CD4-positive, alpha-beta T cell treated with Interleukin-12 subunit alpha and Interleukin-12 subunit beta, for 1 hour (primary cell): ENCODE measurements at places on chromosomes 2 and 18.

DNA sequence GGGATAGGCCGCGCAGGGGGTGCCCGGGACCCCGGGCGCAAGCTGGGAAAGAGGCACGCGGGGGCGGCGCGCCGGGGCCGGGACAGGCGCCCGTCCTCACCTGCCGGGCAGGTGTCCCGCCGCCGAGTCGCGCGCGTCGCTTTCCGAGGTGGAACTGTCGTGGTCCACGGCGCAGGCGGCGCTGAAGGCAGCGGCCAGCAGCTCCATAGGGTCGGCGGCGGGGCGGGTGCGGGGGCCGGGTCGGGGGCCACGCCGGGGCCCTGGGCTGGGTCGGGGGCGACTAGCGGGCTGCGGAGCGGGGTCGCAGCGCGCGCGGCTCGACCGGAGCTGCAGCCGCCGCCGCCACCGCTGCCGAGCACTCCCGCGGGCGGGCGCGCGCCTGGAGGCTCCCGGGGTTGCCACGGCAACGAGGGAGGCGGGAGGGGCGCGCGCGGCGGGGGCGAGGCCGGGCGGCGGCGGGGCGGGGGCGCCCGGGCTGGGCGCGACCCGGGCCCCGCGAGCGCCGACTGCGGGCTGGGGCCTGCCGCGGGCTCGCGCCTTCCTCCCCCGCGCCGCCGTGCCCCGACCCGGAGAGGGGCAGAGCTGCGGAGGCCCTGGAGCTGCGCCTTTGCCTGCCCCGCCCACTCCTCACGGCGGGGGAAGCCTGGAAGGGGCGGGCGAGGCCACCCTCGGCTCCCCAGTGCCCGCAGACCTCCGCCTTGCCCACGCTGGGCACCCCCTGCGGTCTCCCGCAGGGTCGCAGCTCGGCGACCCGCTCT, 57.9 kb downstream of the SNORC start:
- no peak for DNase-seq

DNA sequence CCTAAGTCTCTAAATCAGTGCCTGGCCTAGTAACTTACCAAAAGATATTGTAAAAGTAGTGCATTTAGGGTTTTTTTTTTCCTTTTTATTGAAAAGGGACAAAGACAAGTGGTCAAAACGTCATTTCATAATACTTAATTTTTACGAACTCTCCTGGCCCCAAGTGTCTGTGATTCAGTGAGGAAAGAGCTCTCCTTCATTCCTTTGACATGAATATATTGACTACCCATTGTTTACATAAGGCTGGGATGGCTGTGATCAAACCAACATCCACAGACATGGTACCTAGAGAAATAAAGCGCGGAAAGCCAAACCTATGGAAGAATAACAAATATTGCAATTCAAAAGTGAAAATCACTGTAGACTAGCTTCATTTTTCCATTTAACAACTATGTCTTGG, 198.4 kb downstream of the BABAM2 start:
- no peak for DNase-seq

DNA sequence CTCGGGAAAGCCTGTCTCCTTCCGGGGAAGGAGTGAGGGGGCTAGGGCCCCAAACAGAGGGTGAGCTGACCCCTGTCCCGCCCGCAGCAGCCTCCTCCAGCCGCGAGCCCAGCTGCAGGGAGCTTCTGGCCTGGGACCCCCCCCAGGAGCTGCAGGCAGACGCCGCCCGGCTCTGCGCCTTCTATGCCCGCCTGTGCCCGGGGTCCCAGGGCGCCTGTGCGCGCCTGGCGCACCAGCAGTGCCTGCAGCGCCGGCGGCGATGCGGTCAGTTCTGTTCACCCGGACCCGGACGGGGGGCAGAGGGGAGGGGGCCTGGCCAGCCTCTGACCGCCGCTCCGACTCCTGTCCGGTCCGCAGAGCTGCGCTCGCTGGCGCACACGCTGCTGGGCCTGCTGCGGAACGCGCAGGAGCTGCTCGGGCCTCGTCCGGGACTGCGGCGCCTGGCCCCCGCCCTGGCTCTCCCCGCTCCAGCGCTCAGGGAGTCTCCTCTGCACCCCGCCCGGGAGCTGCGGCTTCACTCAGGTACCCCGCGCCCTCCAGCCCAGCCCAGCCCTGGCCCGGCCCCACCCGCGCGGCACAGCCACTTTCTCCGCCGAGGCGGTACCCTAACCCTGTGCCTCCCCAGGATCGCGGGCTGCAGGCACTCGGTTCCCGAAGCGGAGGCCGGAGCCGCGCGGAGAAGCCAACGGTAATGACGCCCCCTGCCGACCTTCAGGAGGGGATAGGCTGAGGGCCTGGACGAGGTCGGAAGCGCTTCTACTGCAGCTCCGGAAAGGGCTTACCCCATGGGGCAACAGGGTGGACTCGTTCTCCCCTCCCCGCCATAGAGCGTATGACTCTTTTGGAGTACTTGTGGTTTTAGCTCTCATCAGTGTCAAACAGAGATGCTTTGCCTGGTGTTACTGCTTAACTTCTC, 2.0 kb upstream of the CHRND start:
- DNase-seq, result no peak

GRCh38 chr2:75964646-75965045, 253.9 kb upstream of the GCFC2 start:
- DNase-seq, result no peak

- no peak for DNase-seq
Measured at GRCh38 chr2:114688241-114688640, 245.8 kb downstream of the DPP10 start.

- no peak for DNase-seq
Measured at GRCh38 chr2:63035660-63036059, 15.0 kb upstream of the OTX1 start.

DNA sequence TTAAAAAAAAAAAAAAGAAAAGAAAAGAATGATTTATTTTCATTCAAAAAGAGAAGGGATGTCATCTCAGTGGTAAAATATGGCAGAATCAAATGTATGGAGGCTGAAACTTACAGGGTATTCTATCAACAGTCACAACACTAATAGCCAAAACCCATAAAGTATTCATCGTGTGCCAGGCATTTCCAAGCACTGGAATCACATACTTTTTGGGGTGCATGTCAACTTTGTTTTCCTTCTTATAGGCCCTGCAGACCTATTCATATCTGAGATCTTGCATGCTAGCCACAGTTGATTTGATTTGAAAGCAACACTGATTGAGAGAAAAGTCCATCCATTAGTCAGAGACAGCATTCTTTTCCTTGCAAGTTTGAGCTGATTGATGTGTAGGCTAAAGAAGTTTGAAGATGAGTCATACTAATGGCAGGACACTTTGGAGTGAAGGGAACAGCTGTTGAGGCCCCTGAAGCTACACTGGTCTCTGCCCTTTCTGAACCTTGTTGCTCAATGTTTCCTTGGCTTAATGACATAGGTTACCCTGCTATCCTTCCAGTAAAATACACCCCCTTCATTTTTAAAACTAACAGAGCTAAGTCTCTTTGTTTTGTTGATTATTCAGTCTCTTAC, 22.0 kb downstream of the KATNAL2 start:
- DNase-seq, result no peak

- no peak for DNase-seq
Measured at GRCh38 chr18:79336556-79337142, 59.1 kb upstream of the NFATC1 start.

DNA sequence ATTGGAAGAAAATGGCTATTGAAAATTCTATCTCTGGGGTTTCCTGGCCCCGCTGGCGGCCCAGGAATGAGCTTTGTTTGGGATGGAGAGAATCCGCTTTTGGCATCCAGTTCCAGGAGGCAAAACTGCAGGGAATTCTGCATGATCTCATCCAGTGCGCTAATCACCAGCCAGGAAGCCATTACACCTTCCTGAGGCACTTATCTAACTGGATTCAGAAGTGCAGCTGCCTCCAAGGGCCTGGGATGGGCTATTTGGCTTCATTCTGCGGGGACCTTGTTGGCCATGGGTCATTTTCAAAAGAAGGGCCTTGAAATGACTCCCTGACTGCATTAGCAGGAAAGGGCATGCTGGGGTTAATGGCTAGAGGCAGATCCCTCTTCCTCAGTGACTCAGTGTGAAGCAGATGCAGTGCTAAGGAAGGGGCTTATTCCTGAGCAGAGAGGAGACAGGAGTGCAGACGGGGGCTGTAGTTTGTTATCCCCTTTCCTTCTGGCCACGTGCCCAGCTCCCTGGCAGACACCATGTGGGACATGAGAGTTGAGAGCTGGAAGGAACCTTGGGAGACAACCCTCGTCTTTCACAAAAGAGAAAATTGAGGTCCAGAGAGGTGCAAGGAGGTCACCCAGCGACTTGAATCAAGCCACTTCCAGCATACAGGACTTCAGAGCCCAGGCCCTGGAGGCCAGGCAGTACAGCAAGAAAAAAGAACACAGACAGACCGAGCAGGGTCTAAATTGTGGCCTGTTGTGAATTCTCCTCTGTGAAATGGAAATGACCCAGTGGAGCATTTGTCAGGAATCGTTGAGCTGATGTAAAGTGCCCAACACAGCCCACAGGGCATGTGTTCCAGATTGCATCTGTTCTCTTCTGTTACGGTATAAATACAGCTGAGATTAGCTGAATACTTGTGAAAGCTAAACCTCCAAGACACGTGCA, 161.8 kb downstream of the PRKCE start:
- no peak for DNase-seq

DNA sequence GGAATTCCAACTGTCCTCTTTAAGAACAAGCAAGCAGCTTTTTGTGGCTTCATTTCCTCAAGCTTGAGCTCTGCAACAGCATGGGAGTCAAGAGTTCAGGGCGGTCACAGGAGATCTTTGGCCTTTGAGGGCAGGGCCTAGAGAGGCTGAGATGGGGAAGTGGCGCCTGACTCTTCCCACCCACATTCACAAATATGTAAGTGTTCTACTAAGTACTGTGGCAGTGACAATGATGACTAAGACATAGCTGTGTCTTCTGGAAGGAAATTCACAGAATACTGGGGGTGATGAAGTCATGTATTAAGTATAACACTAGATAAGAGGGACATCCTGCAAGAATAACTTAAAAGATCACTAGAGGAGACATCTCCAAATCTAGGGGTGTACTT, 15.0 kb downstream of the RND3 start:
- DNase-seq, result no peak

GRCh38 chr2:16179701-16180416, 239.5 kb downstream of the MYCN start:
- no peak for DNase-seq

DNA sequence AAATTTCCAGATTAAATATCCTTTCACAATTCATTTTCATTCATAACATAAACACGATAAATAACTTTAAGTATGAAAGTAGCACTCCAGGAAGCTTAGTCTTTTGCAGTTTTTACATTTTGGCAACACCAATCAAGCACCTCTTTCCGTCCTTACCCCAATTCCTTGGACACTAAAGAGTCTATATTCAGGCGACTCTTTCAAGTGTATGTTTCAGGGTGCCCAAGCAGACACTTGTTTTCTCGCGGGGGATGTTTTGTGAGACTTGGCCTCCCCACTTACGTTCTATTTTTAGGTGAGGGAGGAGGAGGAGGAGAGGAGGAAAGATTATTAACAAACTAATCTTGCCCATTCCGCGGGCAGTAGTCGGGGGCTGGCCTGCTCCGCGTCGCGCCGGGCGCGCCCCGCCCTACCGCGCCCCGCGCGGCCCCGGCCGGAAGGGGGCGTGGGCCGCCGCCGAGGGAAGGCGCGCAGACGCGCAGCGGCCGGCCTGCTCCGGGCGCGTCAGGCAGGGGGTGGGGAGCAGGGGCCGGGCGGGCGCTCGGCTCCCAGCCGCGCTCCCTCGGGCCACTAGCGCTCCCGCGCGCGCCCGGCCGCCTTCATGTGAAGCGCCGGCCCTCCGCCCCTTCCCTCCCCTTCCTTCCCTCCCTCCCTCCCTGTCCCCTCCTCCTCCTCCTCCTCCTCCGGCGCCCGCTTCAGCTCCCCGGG, at the start of gene ITPRID2:
Gene ITPRID2 (plus strand): TSS at position 473 of the 708 bp plus-strand sequence. CDS start 337 bp downstream, outside the sequence.
- DNase-seq, result peak; percentile 69

DNA sequence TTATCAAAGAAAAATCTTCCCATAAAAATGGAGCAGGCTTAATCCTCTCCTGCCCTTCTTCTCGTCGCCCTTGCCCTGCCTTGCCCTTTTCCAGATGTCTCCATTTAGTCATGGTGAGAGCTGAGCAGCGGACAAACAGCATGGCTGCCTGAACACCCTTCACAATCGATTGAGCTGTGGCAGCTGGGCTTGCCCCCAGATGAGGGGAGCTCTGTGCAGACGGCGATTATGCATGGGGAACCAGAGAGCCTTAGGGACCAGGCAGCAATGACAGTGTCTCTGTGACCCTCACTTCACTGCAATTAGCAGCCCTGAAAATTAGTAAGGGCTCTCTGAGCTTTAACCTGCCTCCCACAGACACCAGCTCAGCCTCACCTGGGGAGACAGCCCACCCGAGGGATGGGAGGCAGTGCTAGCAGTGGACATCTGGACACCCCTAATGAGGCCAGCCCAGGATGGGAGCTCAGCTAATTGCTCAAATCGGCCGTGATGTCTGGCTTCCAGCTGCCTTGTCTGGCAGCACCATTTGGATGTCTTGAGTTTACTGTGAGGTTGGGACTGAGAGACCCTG, 365.7 kb downstream of the TNS1 start:
- no peak for DNase-seq

GRCh38 chr2:200127848-200128247, 172.5 kb downstream of the MAIP1 start:
- DNase-seq, result no peak

DNA sequence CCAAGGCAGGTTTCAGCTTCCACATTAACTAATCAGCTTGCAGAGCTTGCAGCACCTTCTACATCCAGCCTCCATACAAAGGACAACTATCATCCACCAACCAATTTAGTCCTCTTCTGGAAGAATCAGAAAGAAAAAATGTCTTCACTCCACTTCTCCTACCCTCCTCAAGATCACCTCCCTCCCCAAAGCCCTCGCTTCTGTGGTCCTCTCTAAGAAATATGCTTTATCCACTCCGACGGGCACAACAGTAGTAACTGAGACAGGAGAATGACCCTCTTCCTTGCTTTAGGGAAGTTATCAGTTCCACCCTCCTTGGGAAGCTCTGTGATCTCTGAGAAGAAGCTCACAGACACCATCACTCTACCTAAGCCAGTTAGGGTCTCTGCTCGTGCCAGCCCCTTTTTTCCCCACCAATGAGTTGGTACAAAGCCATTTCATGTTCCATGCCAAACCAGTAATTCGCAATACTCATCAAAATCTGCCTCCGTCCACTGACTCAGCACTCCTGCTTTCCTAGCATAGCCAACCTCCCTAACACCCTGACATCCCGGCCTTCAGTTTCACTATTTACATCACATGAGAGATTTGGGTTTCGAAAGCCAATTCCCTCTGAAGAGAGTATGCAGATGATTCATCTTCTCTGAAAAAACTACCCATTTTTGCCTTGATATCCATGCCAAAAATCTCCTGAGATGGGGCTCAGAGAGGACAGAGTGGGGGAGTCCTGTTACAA, 114.1 kb upstream of the PKDCC start:
- no peak for DNase-seq
